Esophagus squamous epithelium (tissue), 5 donors: ENCODE measurements at places on chromosomes 5 and 9.

- DNase-seq, result no peak
These were observed 137.4 kb downstream of the PLK2 start for GRCh38 chr5:58322453-58322852.

DNA sequence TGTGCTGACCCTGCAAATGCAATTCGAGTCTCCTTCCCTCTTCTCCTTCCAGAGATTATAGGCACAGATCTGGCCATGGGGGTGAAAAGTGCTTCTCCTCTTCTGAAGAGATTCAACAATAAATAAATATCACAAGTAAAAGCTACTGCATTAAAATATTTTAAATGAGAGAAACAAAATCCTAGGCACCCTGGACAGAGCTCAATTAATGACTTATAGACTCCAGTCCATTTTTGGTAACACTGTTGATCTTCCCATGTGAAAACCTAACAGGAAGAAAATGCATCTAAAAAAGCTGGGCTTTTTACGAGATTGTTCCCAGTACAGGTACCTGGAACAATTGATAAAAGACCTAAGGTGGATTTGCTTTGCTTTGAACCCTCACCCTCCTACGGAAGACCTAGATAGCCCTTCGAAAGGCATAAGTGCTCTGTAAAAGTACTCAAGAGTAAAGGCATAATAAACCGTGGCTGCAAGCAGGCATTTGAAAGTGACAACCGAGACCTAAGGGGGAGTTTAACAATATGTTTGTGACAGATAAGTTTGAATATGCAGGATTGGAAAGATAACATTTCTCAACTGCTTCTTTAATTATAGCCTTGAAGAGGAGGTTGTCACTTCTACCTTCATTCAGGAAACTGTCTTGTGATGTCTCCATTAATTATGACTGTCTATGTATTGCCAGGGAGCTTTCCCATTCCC, 29.4 kb upstream of the MED10 start:
- no peak for DNase-seq

DNA sequence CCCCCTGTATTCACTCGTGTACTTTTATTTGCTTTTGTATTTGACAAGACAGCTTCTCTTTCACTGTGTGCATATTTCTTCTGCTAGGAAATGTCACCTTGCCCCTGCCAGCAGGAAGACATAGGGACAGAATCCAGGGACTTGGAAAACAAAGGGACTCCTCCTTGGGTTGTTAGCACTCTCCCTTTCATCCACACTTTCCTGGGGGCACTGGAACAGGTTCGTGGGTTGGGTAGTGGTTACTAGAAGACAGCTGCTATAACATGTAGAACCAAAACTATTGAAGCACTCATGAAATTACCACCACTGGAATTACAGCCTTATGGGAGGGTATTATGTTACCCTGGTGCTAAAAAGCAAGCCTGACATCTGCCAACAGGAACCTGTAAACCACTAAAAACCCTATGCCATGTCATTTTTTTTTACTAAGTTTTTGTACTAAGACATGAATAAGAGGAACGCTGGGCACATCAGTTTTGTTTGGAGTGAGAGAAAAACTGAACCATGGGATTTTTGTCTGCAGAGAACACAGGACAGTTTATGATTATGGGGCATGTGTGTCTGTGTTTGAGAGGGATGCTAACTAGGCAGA, 4.7 kb upstream of the CCL28 start:
- DNase-seq, result no peak

- no peak for DNase-seq
These were observed 593.2 kb upstream of the CLINT1 start for GRCh38 chr5:158451993-158452672.

GRCh38 chr9:18348083-18348475, 125.9 kb upstream of the ADAMTSL1 start:
- no peak for DNase-seq

DNA sequence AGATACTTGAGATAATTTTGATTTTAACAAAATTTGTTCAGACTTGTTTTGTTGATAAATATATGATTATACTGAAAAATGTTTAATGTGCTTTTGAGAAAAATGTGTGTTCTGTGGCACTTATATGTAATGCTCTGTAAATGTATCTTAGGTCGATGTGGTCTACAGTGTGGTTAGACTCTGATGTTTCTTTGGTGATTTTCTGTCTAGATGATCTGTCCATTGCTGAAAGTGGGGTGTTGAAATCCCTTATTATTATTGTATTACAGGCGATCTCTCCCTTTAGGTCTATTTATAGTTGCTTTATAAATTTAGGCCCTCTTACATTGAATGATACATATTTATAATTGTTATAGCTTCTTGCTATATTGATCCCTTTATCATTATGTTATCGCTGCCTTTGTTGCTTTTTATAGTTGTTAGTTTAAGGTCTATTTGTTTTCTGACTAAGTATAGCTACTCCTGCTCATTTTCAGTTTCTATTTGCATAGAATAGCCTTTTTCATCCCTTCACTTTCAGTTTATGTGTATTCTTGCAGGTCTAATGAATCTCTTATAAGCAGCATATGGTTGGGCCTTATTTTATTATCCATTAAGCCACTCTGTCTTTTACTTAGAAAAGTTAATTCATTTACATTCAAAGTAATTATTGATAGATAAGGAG, 124.3 kb downstream of the MRPS30 start:
- no peak for DNase-seq
